ENCODE measurements at places on chromosomes 5 and 9.
A peak's percentile ranks its signal among the peaks of the same experiment; 100 is the strongest.

DNA sequence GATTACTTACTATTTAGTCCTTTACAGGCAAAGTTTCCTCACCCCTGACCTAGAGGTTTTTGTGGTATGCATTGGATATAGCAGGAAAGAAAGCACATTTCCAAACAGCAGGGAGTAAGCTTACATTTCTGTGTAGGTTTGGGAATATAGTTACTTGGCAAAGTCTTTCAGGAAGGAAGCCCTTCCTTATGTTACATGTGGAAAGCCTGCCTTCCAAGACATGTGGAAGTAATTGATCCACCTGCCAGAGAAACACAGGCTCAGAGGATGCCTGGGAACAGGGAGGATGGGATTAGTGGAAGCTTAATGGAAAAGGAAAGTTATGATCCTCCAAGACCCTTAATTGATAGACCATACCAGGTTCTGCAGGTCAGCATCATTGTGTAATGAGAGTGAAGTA lies 87.3 kb upstream of the PPP1R2B start:
- DNase-seq = no peak

DNA sequence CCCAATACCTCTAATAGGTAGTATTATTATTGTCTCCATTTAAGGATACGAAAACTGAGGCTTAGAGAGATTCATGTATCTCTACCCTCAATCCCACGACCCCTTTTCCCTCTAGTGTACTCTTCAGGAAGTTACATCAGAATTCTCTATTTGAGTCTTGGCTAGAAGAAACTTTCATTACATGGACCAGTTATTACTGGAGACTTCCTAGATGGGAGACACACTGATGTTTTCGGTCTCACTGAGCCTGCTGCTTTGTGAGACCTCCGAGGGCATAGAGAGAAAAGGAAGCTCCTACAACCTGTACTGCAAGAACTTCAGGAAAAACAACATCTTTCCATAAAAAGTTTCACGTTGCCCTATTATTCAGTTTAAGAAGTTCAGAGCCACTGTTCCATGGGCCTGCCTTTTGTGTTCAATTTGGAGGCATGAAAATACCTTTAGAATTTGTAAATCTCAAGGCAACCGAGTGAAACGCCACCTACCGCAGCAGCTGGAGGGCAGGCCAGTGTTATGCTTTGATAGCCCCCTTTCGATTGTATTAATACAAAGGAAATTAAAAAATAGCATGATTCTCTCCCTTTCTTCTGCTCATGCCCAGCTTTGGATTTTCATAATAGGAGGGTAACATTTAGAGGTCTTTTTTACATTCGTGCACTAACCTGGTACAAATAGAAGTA lies 223.3 kb downstream of the EBF1 start:
- no peak for DNase-seq

- DNase-seq = no peak
These were observed 15.9 kb downstream of the LOX start for GRCh38 chr5:122062205-122062604.

DNA sequence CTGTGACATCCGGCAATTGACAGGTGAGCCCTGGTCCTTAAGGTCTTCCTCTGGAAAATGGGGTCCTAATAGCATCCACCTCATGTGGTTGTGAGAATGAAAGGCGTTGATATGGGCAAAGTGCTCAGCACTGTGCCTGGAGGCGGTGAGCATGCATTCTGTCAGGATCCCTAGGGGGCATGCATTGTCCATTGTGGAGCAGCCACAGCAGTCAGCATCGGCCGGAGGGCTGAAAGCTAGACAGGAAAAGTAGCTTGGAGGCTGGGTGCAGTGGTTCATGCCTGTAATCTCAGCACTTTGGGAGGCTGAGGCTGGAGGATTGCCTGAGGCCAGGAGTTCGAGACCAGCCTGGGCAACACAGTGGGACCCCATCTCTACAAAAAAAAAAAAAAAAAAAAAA lies 122.2 kb downstream of the LHX2 start:
- DNase-seq = peak; percentile 15
